Stimulated activated CD8-positive, alpha-beta memory T cell treated with anti-CD3 and anti-CD28 coated beads, Interleukin-2, amount 100 ng/mL, for 48 hours (primary cell): ENCODE measurements at places on chromosomes 6 and 20.

DNA sequence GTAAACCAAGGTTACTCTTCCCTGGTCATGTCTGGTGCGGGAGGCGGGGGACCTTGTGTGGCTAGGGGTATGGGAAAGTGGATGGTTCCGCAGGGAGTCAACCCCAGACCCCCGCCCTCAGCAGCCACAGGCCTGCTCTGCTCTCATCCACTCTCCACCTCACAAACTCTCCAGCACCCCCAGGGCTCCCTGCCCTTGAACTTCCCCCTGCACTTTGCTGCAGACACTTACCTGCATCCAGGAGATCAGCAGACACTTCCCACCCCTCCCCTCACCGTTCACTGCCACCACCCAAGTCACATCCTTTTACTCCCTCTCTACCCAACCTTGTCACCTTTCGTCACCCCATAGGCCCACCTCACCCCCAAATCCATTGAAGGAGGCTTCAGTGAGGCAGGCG lies 3.9 kb upstream of the RAET1L start:
- no peak for DNase-seq

DNA sequence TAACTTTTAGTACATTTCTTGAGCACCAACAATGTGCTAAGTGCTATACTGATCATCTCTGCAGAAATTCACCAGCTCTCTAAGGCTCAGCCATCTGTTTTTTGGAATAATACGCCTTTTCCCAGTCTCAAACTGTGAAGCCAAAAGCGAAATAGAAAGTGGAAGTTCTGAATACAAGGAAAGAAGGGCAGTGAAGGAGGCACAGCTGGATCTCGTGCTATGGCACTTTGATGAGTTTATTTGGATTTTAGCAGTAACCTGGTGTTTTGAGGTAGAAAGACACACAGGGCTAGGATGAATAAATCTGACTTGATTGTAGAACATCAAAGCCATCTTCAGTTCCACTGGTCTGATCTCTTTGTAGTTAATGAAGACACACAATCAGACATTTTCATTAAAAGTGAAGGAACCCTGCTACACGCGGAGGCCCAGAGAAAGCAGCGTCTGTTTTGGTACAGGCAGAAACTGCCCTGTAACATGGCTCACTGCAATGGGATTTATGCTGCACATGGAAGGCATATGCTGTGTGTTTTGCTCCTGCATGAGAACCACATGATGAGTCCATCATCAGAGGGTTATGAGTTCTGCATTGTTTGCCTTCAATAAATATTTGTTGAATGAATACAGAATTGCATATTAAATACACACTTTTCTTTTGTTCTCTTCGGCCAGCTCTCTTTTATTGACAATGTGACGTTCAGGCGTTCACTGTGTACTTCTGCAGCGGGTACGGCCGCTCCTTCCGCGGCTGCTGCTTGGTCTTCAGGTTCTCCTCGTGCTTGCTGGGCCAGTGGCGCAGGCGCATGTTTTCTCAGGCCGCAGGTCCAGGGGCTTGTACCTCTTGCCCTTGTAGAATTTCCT lies 100.9 kb downstream of the PREP start:
- no peak for DNase-seq

DNA sequence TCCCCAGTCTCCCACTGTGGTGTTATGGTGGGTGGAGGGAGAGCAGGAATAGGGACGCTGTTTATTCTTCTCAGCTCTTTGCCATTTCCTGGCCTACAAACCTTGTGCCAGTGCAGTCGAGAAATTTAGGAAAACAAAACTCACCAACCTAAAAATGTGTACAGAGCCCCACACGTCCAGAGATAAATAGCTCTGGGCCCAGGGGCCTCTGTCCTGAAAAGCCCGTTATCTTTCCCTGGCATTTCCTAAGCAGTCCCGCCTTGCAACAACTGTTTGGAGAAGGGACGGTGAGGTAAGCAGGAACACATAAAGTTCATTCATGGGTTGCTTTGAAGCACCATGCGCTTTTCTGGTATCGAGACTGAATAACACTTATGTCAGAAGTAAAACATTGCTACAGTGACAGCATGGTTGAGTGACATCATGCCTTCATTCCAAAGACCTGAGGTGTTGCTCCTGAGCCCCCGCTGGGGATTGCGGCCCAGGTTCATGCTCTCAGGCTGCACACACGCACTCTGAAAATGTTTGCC lies 80.1 kb upstream of the NXT1 start:
- DNase-seq: no peak

DNA sequence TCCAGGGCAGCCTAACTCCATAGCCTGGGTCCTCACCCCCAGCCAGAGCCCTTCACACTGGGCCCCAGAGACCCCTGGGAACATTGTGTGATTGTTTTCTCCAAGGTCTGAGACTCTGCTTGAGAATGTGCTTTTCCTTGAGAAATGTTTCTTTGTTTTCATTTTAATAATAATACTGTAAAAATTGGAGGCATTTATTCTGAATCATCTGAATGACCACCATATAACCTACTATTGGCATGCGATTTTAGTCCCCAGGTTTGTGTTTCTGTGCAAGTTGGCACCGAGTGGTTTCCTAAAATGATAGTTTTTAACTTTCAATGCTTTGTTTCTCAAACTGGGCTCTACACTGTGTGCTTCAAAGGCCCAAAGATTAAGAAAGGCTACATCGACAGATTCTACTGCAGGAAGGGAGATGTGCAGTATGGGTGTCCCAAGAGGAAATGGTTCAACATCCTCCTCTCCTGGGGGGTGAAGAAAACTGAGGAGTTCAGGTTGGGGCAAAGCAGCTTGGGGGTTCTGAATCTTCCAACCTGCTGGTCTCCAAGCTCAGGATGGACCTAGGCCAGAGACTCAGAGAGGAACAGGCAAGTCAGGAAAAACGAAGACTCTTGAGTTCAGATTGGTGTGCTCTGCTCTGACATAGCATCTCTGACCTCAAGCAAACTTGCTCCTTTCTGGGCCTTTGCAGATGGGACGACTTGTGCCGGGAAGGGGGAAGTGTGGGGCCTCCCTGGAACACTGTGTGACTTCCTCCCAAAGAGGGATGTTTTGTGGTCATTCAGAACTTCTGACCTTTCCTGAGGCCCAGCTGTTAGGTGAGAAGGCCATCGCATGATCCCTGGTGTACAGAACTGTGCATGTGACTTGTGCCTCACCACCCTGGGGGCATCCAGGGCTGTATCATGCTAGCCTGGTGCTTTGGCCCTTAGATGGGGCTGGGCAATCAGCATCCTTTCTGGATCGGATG lies 31.0 kb downstream of the DAAM2 start:
- DNase-seq: no peak

DNA sequence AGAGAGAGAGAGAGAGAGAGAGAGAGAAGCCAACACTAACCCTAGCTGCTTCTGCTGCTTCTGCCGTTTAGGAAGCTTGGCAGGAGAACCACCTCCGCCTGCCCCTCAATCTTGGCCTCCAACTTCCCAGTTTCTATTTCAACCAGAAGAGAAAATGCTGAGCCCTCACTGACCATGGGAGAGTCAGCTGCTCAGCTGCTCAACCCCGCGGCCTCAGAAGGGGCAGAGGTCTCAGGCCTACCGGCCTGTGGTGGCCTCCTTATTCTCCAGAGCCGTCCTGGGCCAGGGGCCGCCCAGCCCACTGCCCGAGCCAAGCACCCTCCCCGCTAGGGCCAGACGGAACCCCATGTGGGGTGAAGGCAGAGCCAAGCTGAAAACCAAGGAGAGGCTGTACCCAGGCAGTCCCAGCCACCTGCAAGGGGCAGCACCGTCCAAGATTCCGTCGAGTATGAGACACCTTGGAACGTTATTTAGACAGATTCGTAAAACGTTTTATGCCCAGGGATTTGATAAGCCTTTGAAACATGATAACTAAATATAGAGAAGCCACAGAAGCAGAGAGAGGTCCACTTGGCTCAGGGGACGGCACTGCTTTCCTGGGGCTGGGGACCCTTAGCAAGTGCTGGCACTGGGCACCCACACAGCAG lies 116.6 kb downstream of the DLL1 start:
- no peak for DNase-seq

DNA sequence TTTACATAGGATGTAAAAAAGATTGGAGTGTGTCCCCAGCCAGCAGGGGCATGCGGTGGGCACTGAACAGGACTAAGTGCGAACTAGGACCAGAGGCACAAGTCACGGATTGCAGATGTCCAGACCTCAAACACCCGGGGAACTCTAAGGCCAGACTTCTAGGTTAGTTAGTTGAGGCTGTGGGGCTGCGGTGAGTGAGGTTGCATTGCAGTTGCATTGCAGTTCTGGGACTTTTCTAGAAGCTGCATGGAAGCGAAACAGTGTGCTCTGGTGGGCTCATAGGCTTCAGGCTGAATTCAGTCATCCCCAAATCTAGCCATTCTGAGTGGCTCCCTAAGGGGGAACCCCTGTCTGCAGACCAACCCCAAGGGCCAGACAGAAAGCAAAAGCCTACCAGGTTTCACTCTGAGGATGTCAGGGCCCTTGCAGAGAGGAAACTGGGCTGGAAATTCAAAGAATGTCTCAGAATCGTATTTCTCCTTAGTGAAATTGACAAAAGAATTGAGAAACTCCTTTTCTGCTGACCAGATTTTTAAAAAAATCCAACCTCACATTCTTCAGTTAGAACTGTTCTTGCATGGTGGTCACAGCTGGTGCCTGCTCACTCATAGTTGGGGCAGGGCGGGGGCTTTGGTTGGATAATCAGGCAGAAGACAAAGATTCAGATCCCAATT lies 182.8 kb downstream of the ZDHHC14 start:
- no peak for DNase-seq

GRCh38 chr20:33677991-33678702 lies 3.9 kb upstream of the NECAB3 start:
- DNase-seq: no peak

DNA sequence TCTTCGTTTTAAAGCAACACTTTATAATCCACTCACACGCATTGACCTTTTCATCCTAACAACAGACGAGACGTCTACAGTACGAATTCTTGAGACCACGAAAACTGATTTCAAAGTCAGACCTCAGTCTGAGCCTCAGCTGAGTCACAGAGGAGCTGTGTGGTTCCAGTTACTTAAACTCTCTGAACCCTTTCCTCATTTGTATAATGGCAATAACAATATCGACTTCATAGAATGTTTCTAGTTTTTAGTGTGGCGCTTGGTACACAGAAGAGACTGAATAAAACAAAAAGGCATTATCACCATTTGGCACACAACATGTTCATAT lies 236.9 kb downstream of the ATXN1 start:
- DNase-seq: no peak

GRCh38 chr6:134752445-134752844 lies 197.5 kb downstream of the ALDH8A1 start:
- DNase-seq: no peak

GRCh38 chr6:33812669-33813068 lies 8.9 kb upstream of the MLN start:
- DNase-seq: peak; percentile 18

DNA sequence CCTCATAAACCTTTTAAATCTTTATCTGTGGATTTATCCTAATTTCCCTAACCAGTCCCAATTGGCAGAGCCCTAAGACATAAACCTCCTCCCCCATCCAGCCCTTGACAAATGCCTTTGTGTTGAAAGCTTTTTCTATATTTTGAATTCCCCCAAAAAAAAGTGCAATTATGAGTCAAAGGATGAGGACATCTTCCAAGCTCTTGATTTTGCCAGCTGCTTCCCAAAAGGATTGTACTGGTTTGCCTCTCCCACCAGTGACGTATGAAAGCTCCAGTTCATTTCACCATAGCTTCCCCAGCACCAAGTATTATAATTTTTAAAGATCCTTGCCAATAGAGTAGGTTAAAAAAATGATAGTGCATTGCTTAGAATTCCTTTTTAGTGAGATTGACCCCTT lies 38.9 kb downstream of the SIRPA start:
- DNase-seq: no peak

GRCh38 chr6:139490482-139490881 lies 116.0 kb upstream of the CITED2 start:
- DNase-seq: no peak

DNA sequence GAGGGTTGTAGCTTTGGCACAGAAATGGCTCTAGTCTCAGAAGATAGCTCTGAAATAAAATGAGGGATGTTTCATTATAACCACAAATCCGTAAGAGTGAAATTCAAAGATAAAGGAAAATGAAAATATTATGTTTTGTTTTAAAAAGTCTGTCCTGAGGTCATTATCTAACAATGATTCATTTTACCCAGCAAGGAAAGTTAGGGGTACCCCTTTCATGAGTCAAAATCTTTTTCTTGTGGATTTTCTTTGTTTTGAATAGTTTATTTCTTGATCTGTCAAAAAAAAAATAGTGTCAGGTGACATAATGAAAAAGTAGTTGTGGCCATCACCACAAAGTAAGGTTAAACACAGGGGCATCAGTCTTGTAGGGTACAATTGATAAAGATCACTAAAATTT lies 59.7 kb upstream of the MYB start:
- DNase-seq: no peak

DNA sequence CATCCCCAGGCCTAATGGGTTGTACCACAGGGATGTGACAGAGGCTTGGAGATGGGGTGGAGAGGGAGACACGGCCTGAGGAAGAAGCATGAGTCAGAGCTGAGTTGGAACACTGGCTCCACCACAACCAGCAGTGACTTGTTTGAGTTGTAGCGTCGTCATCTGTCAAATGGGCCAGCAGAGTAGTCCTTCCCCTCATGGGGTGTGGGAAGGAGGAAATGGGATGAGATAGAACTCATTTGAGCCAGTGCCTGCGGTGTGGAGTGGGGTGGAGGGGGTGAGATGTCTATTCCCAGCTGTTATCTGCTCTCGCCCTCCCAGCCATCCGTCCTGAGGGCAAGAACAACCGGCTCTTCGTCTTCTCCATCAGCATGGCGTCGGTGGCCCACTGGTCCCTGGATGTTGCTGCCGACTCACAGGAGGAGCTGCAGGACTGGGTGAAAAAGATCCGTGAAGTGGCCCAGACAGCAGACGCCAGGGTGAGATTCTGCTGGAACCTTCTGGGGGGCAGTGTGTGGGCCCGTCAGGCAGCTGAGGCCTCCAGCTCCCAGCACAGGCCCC lies 32.5 kb downstream of the PLCG1 start:
- no peak for DNase-seq

GRCh38 chr6:93418033-93418407 lies 1.3 kb downstream of the EPHA7 start:
- DNase-seq: no peak

DNA sequence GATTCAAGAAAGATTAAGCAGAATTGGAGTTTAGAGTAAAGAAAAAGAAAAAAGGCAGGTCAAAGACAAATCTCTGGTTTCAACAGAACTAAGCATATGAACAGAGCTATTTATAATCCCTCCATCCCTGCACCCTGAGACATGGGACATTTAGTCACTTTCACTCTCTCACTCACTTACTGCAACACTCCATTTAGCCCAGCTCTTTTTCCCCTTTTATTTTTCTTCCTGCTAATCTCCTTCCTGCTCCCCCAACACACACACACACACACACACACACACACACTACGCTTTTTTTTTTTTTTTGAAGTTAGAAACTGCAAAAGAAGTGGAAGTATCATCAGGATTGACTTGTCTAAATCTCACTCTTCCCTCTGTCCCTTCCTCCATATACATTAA lies 45.1 kb upstream of the TBC1D7 start:
- no peak for DNase-seq
